ENCODE measurements at places on chromosomes 1 and 21.

DNA sequence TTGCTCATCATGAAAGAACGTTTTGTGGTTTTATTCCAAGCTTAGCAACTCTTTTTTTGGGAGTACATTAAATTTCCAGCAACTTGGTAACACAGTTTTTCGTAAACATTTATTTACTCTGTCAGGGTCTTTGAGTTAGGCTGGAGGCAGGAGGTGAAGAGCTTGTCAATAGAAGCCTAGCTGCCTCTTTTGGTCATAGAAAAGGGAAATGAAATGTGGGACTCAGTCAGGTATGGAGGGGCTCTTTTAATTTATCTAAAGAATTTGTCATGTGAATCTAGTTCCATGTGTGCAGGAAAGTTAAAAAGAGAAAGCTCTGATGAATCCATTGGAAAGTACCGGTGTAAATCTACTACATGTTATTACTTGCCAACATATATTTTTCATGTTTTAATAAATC, 45.9 kb upstream of the PRMT6 start:
- DNase-seq: no peak

GRCh38 chr1:230501849-230502248, 75.7 kb upstream of the PGBD5 start:
- no peak for DNase-seq

- no peak for DNase-seq
These were observed 4.2 kb upstream of the PAQR7 start for GRCh38 chr1:25879675-25880074.

DNA sequence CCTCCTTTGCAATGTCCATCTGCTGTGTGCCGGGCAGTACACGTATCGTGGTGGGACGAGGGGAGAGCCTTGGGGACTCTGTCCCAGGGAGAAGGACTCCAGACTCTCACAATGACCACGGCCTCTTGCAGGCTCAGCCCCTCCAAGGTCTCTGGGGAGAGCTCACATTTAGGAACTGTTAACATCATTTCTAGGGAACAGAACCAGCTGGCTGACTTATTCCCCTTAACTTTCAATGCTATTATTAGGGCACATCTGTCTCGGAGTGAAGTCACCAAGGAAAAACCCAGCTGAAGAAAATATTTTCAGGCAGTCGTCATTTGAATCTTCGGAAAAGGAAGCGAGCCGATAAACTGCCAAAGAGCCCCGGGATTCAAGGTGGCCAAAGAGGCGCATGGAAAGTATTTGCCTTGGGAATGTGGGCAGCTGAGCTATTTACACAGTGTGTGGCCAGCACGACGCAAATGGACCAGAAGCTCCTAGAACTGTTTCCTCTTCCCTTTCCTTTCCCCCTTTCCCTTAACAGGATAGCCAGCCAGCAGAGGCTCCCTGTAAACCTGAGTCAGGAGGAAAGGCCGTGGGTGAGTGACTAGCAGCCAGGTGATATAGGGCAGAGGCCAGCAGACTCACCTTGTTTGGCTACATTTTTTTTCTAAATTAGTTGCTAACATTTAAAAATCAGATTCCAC, 74.5 kb downstream of the ITPKB start:
- no peak for DNase-seq

DNA sequence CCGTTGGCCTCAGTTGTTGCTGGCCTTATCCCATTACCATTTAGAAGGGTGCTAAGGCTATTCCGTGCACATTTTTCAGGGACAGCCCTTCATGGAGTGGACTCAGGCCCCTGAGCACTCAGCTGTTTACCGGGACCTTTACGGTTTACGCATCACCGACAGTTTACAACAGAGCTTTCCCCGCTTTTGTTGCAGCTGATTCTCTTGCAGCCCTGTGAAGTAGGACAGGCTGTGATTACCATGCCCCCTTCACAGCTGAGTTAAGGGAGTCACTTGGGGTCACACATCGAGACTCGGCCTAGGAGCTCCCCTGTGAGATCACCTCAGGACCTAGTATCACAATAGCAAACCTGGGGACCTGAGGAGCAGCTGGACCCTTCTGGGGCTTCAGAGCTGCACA, 41.9 kb downstream of the PTPRF start:
- no peak for DNase-seq

- peak; percentile 87 for DNase-seq
These were observed 189.1 kb upstream of the RNPC3 start for GRCh38 chr1:103336408-103336807.

DNA sequence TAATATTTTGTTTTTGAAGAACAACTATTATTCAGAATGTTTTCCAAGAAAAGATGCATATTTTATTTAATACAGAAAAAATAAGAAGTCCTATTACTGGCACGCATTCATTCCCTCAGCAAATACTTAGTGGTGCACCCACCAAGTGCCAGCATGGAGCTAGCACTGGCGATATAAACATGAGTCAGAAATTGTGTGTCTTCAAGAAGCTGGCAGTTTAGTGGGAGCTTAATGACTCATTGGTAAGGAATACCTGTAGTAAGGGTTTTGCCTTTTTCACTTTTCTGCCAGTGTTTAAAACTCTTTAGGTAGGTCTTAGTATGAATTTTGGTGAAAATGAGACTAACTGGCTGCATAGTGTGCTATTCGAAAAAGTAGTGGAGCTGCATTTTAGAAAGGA, 6.3 kb downstream of the MAGI3 start:
- DNase-seq: no peak

DNA sequence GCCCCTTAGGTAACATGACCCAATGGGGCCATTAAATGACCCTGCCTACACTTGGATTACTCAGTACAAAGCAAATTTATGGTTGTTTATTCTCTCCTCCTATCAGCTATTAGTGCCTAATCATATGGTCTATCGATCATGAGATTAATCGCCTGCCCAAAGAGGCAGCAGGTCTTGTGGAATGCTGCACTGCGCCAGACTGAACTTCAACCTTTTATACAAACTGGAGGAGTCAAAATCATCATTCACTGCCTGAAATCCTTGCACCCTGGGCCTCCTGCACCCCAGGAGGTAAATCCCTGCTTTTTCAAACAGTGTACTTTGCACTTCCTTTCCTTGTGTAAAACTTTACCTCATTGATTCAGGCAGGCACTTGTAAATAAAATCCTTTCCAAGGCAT, 69.7 kb downstream of the NFIA start:
- DNase-seq: no peak

GRCh38 chr1:178825167-178825566, 45.7 kb downstream of the ANGPTL1 start:
- DNase-seq: no peak

DNA sequence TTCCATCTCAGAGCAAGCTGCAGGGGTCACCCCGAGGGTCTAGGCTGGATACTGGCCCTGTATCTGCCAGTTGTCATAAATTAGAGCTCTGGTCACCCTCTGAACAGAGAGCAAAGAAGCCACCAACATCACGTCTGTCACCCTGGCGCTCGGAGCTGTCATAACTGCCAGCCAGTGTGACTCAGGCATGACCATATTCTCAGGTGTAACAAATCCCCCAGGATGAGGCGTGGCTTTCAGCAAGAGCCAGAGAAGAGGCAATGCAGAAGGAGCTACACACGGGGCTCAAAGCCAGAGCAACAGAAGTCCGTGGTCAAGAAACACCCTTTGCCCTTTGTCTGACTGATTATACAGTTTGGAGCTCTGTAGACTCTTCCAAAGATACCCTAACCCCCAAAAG, 40.0 kb downstream of the PRAMEF20 start:
- no peak for DNase-seq

- no peak for DNase-seq
These were observed 6.2 kb downstream of the TMEM35B start for GRCh38 chr1:34978921-34979320.

DNA sequence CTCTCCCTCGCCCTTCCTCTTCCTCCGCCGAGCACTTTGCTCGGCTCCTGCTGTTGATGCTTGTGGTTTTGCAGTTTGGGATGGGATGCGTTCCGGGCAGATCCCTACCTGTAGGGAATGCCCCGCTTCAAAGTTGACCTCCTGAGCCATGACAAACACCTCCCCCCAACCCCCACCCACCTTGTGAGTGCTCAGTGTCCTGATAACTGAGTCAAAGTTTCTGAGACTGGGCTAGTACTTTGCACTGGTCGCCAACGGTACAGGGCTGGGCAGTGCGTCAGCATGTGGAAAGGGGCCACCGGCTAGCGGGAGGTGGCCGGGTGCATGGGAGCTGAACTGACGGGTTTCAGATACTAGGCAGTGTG, 771 bp downstream of the RABGAP1L start:
- DNase-seq: no peak

DNA sequence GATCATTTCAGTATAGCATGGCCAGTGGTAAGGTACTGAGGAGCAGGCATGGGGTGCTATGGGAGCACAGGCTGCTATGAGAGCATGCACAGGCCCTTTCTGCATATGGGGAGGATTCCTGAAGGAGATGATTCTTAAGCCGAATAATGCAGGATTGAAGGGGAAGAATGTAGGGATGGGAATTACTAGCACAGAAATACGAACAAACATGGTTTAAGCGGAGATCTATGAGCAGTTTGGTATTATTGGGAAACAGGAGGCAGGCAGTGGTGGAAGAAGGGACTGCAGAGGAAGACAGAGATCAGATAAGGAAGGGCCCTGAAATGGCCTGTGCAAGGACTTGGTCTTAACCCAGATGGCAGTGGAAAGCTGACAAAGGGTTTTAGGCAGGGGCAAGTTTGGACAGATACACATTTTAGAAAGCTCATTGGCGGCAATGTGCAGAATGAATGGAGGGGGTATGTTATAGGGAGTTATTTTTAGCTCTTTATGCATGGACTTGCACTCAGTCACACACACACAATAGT, 1.7 kb downstream of the OSCP1 start:
- DNase-seq: no peak

DNA sequence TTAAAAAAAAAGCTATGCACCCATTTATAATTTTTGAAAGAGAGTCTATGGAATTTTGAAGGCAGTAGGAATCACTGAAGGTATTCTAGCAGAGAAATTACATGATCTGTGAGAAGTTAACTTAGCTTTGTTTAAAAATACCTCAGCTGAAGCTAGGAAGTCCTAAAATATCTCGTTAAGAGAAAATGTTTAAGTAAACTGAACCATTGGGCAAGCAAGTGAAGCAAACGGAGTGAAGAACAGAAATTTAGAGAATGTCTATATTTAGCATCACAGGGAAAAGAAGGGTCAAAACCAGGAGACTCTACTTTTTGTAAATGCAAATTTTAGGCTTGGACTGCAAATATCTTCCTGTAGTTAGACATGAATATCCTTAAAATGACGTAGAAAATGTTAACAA, 230.8 kb downstream of the HMCN1 start:
- DNase-seq: no peak

GRCh38 chr21:43362321-43362791, 64.6 kb downstream of the SIK1 start:
- DNase-seq: no peak

GRCh38 chr1:156104861-156105832, 9.4 kb upstream of the LMNA start:
- no peak for DNase-seq

DNA sequence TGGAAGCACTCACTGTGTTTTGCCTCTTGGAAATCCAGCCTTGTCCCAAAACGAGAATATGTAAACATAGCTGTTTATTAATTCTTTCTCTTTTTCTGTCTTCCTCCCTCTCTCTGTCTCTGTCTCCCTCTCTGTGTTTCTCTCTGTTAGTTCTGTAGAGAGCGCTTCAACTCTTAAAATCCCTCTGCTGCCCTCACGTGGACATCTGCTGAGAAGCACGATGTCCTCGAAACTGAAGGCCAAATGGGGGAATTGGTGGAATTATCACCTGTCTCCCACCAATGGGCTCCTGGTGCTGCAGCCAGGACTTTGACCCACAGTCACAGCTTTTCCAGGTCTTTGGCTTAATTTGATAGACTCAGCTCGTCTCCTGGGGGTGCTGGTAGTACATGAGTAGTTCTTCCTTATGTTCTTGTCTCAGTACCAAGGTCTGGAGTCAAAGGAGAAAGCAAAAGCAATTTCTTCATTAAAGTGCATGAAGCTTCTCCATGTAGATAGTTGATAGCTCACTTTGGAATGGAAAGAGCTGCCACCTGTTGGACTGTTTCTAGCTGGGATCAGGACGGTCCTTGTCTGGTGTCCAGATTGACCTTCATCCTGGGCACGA, 5.5 kb upstream of the GBP6 start:
- DNase-seq: peak; percentile 34

DNA sequence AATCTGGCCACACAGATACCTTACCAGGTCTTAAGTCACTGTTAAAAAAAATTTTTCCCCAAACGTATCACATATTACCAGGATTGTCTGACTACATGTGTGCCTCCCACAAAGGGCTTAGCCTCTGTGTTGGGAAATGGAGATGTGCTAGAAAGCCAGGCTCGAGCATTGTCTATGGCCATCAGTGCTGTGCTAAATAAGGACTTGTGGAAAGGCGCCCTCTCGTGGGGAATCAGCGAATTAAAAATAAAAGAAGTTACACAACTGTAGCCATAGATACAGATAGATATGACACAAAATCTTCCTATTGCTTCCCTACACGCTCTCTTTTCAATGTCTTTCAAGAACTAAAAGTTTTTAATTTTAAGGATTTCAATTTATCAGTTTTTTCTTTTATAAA, 47.5 kb upstream of the CRNN start:
- DNase-seq: no peak

DNA sequence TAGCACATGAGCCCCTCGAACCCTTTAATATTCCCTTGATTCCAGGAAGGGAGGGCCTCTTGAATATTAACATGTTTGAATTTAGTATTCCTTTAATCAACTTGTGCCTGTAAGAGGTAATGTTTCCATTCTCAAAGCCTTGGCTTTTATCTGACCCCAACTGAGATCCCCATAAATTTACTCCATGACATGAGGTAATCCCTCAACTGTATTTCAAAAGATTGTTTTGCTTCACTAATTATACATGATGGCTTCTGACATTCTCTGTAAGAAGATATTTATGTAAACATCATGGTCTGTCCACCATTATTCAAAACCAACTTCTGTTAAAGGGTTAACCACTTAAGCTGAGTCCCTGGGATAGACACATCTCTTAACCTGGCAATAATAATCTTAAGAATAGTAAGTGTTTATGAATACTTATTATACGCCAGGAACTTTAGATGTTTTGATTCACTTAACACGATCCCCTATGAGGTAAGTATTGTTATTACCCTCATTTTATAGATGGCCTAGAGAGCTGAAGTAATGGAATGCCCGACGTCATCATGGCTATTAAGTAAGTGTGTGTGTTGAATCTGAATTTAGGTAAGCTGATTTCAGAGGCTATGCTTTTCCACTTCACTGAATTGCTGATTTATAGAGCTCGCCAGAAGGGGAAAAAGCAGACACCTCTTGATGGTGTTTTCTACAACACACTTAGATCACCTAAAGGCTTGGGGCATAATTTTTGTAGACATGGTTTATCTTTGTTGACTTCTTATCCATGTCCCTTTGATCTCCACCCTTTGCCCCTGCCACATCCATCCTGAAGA, 11.1 kb downstream of the KRTAP19-1 start:
- no peak for DNase-seq

GRCh38 chr1:62436039-62436465, 797 bp upstream of the USP1 start:
- DNase-seq: no peak

Data from NCI-H1048 (cell line).